ENCODE measurements at places on chromosomes 11 and 22. TPM values are rescaled to one million over a fixed set of nuclear protein-coding genes. Genes with fewer than 3 reads are reported as not detected.

Gene SPI1
- not detected for total RNA-seq

DNA sequence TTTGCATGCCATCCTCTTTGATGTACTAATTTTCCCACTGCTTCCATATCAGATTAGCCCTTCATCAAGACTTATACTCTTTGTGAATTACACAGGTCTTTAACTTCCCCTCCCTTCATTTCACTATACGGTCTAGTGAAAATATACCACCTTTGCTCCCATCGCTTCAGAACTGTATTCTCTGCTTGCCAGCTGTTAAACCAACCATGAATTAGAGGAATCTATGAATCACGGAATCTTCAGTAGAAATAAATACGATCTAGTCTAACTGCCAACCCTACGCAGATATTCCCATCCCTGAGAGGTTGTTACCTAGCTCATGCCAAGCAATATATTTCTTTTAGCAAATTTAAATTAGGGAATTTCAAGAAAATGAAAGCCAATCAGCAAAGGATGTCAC, 177.8 kb upstream of the MPPED2 start:
- DNase-seq, result no peak

Gene OR8G1
- total RNA-seq, result under 0.01 TPM

GRCh38 chr11:91860661-91861060, 364.0 kb upstream of the FAT3 start:
- no peak for DNase-seq
